ENCODE measurements at places on chromosomes 3 and 15.

GRCh38 chr3:63809607-63810006 is 9.5 kb upstream of the C3orf49 start:
- DNase-seq = no peak

DNA sequence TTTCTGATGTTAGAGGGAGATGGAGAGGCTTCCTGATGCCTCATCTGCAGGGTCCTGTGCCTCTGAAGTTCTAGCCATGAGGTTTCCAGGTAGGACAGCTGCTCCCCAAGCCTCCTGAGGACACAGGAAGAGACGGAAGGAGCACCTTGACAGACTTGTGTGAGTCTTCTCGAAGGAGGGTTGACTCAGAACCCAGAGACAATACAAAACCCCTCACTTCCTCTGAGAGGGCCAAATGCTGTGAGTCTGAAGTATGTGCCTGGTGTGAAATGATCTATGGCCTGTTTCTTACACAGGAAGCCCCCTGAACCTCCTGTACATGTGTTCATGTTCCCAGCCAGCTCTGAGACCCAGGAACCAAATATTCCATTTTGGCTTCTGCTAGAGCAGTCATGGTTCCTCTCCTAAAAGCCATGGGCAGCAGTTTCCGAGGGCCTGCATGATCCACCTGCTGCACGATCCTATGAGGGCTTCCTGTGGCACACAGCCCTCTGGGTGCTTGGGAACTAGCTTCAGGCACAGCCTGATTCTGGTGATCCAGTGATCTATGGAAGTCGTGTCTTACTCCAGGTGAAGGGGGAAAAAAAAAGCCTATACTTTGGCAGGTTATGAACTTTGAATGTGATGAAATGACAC is 62.2 kb downstream of the AAGAB start:
- DNase-seq = no peak

GRCh38 chr3:64559588-64559987 is 128.2 kb downstream of the ADAMTS9 start:
- DNase-seq = no peak

GRCh38 chr3:66655044-66655443 is 154.2 kb upstream of the LRIG1 start:
- DNase-seq = no peak

Data from GOT3 (cell line).